HT1080 (cell line): ENCODE measurements at places on chromosomes 5 and 9. TPM values are rescaled to one million over a fixed set of nuclear protein-coding genes. Genes with fewer than 3 reads are reported as not detected.

DNA sequence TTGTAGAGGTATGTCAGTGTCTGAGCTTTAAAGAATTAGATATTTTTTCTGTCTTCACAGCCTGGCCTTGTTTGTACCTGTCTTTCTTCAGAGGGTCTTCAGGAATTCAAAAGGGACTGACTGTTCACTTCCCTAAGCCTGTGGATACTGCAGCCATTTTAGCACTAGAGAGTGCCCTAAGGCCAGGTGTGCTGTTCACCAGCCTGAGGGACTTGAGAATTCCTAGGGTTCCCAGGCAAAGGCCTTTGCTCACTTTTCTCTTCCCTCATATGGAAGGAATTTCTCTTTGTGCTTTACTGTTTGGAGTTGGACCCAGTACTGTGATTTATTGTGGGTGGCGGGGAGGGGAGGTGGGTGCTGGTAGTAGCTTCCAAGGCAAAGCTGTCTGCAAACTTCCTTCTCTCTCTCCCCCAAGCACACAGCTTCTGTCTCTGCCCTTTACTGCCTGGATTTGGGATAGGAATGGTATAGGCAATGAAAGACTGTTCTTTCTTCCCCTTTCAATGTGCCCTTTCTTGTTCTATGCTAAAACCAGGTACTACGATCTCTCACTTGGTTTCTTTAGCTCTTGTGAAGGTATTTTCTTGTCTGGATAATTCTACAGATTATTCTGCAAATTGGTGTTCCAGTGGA lies 9.7 kb upstream of the LRRC70 start:
- no peak for DNase-seq

GRCh38 chr5:144467792-144468191 lies 297.1 kb downstream of the KCTD16 start:
- peak; percentile 30 for DNase-seq

GRCh38 chr5:50694027-50694590 lies 27.7 kb downstream of the PARP8 start:
- no peak for DNase-seq

- no peak for DNase-seq
Observed at GRCh38 chr5:25646421-25647341, 1001.9 kb upstream of the CDH10 start.

DNA sequence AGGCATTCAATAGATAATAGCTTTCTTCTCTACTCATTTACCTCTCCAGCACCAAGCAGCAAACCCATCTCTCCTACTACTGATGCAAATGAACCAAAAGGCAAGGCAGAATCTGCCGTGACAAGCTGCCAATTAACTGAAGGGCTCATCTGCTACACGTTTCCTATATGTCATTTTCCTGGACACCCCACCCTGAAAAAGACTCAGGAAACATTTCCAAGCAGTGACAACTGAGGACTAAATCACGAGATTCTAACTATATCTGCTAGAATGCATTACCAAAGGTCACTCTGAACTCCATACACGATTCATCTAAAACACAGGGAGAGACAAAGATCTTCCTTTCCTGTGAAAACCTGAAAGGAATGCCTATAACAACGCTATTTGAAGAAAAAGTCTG lies 12.9 kb downstream of the PLPP1 start:
- DNase-seq: no peak

DNA sequence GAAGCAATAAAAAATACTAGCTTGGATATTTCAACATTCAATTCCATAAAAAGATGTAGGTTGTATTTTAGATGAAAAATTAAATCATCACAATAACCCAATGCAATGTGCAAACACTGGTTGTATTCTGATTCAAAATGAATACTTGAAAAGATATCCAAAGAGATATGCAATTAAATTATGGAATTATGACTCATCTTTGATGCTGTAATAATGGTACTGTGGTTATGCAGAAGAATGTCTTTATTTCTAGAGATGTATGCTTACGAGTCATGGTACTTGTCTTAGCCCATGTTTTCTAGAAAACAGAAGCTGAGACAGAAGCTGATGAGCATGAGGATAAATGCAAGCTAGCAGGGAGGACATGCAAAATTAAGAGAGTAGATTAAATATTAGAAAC lies 1941.4 kb upstream of the NUDT12 start:
- peak; percentile 11 for DNase-seq

- DNase-seq: no peak
Observed at GRCh38 chr5:125413496-125414274, 667.2 kb upstream of the ZNF608 start.

DNA sequence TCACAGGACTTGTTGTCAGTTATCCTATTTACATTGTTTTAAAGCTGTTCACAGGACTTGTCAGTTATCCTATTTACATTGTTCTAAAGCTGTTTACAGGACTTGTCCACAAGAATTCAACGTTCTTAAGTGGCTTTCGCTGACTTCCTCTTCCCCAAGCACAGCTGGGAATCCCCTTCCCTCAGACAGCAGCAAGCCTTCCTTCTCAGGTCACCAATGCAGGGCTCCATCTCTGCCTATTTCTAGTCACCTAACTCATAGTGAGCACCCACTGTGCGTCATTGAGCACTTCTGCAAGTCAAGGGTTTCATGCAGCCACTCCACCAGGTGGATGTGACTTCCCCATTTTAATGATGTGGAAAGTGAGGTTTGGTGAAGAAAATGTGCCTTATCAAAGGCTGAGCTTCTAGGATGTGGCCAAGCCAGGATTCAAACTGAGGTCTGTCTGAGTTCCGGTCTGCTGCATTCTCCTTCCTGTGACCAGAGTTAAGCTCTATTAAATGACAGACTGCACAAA lies 109.8 kb upstream of the ZNF462 start:
- DNase-seq: no peak

DNA sequence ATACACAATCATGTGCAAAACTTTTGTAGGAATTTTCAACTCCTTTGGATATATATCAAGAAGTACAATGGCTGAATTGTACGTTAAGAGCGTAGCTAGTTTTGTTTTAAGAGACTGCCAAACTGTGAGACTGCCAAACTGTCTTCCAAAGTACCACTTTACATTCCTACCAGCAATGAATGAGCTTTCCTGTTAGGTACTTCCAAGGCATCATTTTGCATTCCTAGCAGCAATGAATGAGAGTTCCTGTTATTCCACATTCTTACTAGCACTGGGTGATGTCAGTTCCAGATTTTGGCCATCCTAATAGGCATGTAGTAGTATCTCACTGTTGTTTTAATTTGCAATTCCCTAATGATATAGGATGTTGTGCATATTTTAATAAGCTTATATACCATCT lies 219.3 kb downstream of the KCNN2 start:
- DNase-seq: no peak

DNA sequence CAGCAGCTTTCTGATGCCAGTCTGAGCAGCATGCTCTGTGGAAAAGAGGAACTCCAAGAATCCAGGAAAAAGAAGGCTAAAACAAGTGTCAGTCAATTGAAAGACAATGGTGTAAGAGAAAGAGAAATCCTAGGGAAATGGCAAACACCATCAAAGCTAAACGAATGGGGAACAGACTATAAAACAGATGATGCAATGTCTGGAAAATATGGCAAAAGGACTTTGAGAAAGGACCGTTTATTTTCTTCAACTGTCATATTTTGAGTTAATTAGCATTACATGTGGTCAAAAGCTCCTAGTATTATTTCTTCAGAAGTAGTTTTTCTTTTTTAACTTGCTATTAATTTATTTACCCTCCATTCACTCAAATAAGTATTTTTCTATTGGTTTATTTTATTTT lies 465.2 kb downstream of the LRRC70 start:
- no peak for DNase-seq

DNA sequence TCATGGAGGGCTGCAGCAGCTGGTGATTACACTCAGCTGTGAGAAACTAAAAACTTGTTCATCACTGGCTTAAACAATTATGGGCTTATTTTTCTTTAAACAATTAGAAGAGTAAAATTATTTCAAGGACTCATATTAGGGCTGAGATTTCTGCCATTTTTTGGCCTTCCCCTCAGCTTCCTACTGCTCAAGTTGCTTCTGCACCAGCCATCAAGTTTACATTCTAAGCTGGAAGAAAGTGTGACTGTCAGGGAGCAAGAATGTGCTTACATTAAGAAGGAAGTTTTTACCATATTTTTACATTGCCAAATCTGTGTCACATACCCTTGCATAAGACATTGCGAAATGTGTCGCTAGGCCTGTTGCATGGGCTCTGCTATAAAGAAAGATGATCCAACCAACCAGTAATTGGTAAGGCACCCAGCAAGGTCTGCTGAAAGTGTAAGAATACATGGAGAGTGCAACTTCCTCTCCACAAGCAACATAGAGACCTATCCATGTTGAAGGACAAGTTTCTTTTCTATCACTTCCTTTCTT lies 260.3 kb upstream of the CDH10 start:
- DNase-seq: peak; percentile 23

DNA sequence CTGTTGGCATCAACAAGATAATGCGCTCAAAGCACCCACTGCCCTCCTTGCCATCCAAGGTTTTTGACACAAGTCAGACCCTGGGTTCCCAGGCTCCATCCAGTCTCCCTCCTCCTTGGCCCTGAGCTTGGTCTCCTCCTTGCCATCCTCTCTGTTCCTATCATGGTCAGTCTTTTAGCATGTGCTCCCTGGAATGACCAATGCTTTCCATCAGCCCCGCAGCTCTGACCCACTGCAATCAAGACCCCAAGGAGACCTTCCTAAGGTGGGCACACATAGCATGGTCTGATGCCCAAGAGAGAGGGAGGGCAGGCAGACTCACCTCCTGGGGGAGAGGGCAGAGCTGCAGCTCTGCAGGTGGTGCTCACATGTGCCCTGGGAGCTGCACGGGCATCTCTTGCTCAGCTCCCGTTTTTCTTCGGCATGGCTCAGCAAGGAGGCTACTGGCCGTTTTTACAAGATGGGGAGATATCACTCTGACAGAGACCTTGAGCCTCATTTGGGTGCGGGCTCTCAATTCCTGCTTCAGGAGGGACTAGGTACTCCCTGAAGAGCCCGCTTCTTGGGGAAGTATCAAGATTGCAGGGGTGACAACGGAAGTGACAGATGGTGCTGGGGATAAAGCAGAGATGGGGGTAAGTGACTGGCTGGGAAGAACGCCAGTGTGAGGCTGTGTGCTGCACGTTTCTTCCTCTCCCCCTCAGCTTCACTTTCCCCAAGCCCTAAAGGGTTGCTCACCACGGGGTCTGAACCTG lies 3.3 kb downstream of the SEPTIN8 start:
- no peak for DNase-seq

NTNG2 gene
- total RNA-seq: 1.1 and 2.6 TPM in 2 replicates

CCNO gene
- total RNA-seq: 1.9 and 3.2 TPM in 2 replicates

BSPRY gene
- not detected in 2 replicates for total RNA-seq

N4BP3 gene
- 0.03 and 0.08 TPM in 2 replicates for total RNA-seq

PCA3 gene
- not detected in 2 replicates for total RNA-seq

SLC46A2 gene
- total RNA-seq: not detected in 2 replicates

DOCK8 gene
- total RNA-seq: not detected in 2 replicates

CDHR2 gene
- total RNA-seq: not detected in 2 replicates

IFNA13 gene
- not detected in 2 replicates for total RNA-seq

NFIB gene
- 8.8 and 10.9 TPM in 2 replicates for total RNA-seq
